SJSA1 (cell line): ENCODE measurements at places on chromosomes 1 and 21.

- no peak for DNase-seq
These were observed 32.4 kb upstream of the CYP4A22 start for GRCh38 chr1:47104816-47105215.

- DNase-seq: no peak
These were observed 3.5 kb downstream of the KLHL12 start for GRCh38 chr1:202923533-202923932.

DNA sequence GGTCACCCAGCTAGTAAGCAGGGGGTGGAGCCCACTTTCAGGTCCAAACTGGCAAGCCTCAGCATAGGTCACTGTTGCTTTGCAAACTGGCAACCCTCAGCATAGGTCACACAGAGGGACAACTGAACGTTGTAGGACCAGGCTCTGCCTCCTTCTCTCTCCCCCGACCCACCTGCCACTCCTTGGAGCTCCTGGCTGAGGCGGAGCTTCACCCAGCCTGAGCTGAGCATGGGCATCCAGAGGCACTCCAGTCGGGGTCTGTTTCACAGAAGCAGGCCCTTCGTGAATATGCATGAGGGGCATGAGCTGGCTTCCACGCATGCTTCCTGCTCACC is 24.2 kb downstream of the CAPZB start:
- no peak for DNase-seq

DNA sequence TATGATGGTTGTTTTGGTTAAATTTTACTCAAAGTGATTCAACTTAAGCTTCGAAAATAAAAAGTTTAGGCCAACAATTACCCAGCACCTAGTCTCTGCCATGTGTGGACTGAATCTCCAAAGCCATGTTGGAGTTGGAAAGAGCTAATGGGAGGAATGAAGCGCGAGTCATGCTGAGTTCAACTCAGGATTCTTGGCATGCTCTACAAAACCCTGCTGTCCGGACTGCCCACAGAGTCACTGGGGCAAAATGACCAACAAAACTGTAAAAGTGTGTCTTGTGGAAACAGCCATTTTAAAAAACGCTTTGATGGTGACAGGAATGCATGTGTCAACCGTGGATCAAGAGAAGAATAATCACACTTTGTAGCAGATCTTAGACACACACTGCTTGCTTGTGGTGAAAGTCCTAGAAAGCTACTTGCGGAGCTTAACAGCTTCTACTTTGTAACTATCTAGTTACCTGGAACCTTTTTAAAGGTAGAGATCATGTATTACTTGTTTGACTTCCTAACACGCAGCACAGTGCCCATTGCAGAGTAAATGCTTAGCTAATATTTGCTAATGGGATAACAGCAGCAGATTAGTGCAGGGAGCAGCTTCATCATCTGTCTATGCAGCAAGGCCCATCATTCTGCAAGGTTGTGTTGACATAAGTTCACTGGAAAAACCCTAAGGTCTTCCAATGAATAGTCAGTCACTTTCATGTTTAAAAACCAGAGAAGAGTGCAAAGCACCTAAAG is 7.0 kb upstream of the GBP6 start:
- no peak for DNase-seq

GRCh38 chr1:116910379-116911187 is 867 bp downstream of the PTGFRN start:
- DNase-seq: peak; percentile 38

- DNase-seq: no peak
These were observed 836 bp downstream of the CD2 start for GRCh38 chr1:116755066-116755465.

DNA sequence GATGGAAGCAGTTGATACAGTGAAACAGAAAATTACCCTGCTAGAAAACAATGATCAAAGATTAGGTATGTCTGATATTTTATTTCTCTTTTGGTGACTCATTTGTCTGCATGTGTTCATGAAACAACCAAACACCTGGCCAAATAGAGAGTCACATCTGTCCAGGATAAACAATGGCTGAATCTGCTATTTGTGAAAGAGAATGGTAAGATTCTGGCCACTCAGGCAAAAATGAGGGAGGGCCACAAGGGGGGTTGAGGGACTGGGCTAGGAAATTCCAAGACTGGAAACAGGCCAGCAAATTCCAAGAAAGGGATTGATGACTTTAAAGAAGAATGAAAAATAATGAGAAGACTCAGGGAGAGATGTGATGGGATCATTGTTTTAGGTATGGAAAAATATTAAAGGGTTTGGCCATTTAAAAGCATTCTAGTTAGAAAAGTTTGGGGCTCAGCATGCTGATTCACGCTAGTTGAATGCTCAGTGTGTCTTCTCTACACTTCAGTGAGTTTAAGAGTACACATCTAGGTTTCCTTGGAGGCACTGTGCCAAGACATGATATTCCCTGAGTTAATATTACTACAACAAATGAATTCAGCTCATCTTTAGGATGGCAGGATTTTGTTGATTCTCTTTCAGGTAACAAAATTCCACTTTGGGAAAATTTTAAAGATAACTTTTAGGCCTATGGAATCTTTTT is 44.9 kb downstream of the TRAF5 start:
- no peak for DNase-seq

GRCh38 chr1:31756578-31756977 is 7.6 kb downstream of the ADGRB2 start:
- no peak for DNase-seq

- no peak for DNase-seq
These were observed 32.3 kb upstream of the TARDBP start for GRCh38 chr1:10980094-10980577.

GRCh38 chr1:43352881-43353280 is 5.9 kb upstream of the CDC20 start:
- no peak for DNase-seq

- no peak for DNase-seq
These were observed 48.3 kb upstream of the TDRD10 start for GRCh38 chr1:154453574-154454352.

- no peak for DNase-seq
These were observed 15.3 kb downstream of the SRSF4 start for GRCh38 chr1:29166291-29166878.
